ENCODE measurements at places on chromosomes 12 and 14. TPM values are rescaled to one million over a fixed set of nuclear protein-coding genes. Genes with fewer than 3 reads are reported as not detected.

DNA sequence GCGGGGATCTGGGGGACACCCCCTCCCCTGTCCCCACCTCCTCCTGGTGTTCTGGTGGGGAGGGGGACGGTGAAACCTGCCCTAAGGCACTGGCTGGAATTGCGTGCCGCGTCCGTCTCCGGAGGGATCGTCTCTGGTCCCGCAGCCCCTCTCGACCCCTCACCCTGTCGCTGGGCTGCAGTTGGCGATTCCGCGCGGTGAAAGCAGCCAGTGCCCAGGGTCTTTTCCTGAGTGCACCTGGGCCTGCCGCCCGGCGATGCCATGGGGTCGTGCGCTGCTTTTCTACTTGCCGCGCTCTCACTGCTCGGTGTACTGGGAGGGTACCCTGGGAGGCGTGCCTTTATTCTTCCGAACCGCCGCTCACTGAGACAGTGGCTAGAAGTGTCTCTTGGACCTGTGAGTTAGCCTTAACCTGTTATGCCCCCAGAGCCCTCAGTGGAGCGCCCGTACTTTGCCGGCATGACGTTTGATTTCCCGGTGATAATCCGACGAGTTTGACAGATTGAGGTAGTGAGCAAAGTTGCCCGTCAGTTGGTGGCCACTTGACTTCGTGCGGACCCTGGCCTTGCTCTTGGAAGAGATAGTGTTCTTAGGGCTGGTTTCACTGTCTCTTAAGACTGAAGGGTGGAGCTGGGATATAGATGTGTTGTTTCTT, 788 bp downstream of the SFSWAP start:
- no peak for DNase-seq

DNA sequence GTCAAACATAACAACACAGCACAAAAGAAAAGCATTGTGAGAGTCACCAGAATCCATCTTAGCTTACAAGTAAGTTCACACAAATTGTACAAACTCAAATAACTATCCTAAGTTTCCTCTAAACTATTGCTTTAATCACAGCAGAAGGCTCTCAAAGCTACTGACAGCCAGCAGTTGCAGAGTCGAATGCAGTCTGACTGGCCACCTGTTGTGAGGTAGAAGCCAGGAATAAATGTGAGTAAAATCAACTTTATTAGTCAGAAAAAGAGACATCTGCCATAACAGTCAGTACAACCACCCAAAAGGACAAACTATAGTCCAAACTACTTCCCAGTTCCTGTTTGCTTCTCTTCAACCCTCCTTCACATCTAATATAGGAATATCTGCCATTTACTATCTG, 231.7 kb upstream of the USP15 start:
- DNase-seq = no peak

GRCh38 chr14:39884091-39884490, 451.9 kb upstream of the FBXO33 start:
- DNase-seq = no peak

- DNase-seq = no peak
These were observed 41.9 kb upstream of the ZFP36L1 start for GRCh38 chr14:68834816-68835215.

GRCh38 chr12:86193931-86194330, 62.3 kb downstream of the MGAT4C start:
- no peak for DNase-seq

The SAMD4A gene
- polyA plus RNA-seq = 57.2 TPM

- no peak for DNase-seq
These were observed 54.2 kb upstream of the CERS5 start for GRCh38 chr12:50221228-50222008.

DNA sequence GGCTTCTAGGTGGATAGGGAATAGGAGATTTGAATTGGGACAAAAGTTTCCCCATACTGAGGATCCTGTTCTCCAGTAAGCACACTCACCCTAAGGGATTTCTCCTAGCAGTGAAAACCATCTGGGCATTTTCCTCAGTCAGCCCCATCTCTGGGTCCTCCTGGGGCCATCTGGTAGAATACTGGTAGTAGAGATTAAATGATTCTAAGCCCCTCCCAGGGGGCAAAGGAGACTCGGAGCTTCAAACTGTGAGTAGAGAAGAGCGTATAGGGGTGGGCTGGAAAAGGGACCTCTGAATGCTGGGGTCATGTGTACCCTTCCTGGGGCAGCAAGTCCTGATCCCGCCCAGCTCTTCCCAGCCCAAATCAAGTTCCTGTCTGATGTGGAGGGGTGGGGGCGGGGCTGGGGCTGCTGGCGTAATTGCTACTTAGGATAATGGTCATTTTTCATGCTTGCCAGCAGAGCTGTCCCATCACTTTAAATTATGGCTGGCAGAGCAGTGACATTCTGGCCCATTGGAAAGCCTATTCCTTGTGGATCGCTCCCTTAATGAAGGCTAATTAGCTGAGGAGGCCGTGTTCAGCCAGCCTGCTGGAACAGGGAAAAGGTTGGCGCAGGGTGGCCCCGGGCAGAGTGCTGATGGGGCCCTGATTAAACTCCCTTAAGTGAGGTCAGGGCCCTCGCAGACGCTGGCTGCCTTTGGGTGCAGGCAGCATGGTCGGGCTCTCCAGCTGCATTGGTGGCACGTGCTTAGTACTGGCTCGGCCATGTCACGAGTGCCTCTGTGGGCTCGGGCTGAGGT, 127.8 kb downstream of the TSPAN9 start:
- DNase-seq = no peak

GRCh38 chr12:112162241-112162790, 37.0 kb downstream of the TRAFD1 start:
- DNase-seq = no peak

GRCh38 chr12:104741077-104741476, 217.0 kb downstream of the SLC41A2 start:
- DNase-seq = no peak
